ENCODE measurements at places on chromosomes 7 and 10.
A peak's percentile ranks its signal among the peaks of the same experiment; 100 is the strongest.

- peak; percentile 77 for DNase-seq
These were observed 707 bp upstream of the GHITM start for GRCh38 chr10:84138478-84139125.

- no peak for DNase-seq
These were observed 50.1 kb upstream of the ADRB1 start for GRCh38 chr10:113993489-113993991.

DNA sequence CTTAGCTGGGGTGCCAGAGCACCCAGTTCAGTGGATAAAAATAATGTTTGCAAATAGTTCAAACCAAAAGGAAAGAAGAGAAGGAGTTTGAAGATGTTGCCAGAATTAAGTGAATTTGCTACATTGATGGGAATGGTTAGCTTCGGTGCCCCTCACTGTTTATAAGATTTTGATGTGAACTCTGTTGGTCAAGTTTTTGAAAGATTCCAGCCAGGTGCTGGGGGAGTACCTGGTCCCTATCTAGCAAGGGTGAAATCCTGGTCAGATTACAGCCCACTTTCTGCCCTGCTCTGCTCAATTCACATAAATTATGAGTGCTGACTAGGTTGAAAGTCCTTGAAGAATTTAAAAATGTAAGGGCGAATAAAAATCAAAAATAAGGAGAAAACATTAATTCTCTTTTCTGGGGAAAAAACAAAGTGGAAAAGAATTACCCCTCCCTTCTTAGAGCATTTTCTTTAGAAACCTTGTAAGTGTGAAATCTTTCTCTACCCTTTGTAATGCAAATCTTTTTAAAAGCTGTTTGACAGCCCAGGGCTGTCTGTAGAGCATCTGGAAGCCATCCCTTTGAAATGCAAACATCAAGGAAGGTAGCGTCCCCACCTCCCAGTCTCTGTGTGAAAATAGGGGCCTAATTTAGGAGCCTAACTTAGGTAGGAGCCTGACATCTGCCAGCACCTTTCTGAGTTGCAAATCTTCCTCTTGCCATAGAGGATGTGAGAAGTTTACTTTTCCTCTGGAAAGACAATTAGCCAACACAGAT lies 1.4 kb upstream of the GIMAP5 start:
- DNase-seq = no peak

- DNase-seq = no peak
These were observed 110.7 kb upstream of the FZD8 start for GRCh38 chr10:35752469-35753461.

DNA sequence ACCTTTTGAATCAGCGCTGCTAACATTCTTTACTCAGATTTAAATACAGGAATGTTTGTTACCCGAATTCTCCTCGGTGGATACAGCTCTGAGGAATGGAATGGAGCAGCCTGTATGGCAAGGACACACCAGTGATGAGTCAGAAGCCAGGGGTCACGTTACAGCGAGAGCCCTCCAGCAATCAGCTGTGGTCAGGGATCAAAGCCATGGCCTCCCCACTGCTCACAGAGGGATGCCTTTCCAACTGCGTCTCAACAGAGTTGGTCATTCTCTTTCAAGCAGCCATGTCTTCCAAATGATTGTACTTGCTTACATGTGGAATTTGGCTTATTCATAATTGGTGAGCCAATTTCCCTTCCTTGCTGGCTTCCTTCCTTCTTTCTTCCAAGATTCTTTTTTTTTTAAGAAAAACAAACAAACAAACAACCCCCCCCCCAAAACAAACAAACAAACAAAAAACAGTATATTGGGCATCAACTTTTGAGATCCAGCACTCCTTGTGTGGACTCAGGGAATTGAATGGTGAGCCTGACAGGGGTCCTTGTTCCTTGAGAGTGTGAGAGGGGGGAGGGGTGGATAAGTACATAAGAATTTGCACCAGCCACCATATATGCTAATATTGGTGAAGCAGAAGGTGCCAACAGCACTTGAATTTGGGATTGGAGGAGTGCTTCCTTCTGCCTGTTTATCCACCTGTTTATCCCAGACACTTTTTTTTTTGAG lies 100.2 kb downstream of the ATXN7L1 start:
- no peak for DNase-seq
